Activated CD8-positive, alpha-beta memory T cell treated with anti-CD3 and anti-CD28 coated beads for 48 hours (primary cell): ENCODE measurements at places on chromosomes 2 and 18.

DNA sequence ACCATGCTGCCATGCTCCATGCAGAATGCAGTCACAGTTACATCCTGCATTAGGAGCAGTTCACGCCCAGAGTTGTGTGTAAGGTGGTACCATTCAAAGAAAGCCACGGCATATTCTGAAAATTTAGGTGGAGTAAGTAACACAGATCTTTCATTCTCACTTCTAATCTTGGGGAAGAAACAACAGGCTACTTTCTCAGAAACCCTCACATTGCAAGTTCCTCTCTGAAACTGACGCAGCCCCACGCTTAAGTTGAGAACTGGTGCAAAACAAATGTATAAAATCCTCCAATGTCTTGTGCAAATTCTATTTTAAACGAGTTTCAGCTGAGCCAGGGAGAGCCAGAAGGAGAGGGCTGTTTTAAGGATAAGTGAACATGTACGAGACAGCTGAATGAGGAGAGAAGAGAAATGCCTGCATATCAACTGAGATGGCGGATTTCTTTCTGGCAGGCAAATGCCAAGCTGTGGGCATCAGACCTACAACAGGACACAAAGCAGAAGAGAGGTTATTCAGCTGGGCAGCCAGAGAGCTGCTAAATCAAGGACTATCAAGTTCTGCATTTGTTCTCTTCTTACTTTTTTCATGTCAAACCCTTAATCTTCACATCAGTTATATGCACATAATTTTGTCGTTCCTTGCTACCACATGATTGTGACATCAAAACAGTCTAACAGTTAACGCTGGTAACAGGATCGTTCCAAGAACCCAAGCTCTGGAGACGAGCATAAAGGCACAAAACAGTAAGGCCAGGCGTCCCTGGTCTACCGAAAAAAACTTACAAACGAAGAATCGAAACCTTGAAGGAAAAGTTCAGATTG is 6.4 kb downstream of the ARL4C start:
- no peak for DNase-seq

- DNase-seq: no peak
Measured at GRCh38 chr2:98175811-98176210, 88.8 kb downstream of the VWA3B start.

GRCh38 chr2:212157012-212157411 is 381.6 kb downstream of the ERBB4 start:
- no peak for DNase-seq

DNA sequence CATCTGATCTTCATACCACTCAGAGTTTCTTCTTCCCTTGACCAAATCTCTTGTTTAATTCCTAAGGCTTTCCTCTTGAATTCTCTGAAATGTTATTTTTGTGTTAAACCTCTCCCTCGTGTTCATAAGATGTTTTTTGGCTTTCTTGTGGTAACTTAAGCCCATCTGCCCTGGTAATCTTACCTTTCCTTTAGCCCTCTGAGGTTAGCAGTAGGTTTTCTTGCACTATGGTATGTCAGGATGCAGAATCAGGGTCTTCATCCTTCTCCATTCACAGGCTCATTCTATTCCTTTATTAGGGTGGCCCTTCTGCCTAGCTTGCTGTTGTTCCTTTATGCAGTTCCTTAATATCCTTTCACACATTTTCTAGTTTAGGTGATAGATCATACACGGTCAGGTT is 24.1 kb downstream of the GIGYF2 start:
- no peak for DNase-seq

DNA sequence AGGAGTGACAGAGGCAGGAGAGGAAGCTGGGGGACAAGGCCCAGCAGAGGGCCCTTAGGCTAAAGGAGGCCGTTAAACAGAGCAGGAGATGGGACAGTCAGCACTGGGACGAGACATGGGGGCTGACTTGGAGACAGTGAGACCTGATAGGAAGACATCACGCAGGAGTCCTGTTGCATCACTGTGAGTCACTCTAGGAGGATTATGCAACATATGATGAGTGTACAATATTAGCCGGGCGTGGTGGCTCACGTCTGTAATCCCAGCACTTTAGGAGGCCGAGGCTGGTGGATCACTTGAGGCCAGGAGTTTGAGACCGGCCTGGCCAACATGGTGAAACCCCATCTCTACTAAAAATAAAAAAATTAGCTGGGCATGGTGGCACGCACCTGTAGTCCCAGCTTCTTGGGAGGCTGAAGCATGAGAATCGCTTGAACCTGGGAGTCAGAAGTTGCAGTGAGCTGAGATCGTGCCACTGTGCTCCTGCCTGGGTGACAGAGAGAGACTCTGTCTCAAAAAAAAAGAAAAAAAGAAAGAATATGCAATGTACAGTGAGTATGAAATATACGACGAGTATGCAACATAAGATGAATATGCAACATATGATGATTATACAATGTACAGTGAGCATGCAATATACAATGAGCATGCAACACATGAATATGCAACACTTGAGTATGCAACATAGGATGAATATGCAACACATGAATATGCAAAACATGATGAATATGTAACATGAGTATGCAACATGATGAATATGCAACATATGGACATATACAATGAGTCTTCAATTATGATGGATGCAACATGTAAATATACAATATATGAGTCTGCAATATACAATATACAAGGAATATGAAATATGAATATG is 83.3 kb upstream of the ID2 start:
- no peak for DNase-seq

- no peak for DNase-seq
Measured at GRCh38 chr2:170495896-170496295, 219.2 kb upstream of the SP5 start.

GRCh38 chr2:198706476-198707082 is 751.2 kb downstream of the SATB2 start:
- DNase-seq: no peak

- no peak for DNase-seq
Measured at GRCh38 chr18:32177530-32177929, 12.3 kb upstream of the MEP1B start.

GRCh38 chr2:108079736-108080135 is 93.4 kb downstream of the SLC5A7 start:
- DNase-seq: no peak

DNA sequence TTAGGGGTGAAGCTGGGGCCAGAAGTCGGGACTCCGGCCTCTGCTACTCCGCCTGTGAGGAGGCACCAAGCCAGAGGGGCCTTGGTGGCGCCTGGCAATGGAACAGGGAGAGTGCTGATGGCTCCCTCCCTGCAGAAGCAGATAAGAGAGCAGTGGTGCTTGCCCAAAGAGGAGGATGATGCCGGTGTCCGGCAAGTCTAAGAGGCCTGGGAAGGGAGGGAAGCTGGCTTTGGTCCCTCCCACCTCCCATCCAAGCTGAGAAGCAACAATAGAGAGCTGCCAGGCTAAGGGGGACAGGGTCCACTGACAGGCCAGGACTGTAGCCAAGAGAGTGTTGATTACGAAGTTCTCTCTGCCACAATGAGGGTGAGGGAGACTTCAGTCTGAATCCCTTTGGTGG is 479.5 kb downstream of the TNS1 start:
- DNase-seq: no peak

- DNase-seq: no peak
Measured at GRCh38 chr2:46082531-46083485, 214.4 kb upstream of the EPAS1 start.

- DNase-seq: no peak
Measured at GRCh38 chr2:221203125-221203524, 369.0 kb downstream of the EPHA4 start.

- DNase-seq: no peak
Measured at GRCh38 chr2:207156451-207157161, 9.1 kb downstream of the KLF7 start.

DNA sequence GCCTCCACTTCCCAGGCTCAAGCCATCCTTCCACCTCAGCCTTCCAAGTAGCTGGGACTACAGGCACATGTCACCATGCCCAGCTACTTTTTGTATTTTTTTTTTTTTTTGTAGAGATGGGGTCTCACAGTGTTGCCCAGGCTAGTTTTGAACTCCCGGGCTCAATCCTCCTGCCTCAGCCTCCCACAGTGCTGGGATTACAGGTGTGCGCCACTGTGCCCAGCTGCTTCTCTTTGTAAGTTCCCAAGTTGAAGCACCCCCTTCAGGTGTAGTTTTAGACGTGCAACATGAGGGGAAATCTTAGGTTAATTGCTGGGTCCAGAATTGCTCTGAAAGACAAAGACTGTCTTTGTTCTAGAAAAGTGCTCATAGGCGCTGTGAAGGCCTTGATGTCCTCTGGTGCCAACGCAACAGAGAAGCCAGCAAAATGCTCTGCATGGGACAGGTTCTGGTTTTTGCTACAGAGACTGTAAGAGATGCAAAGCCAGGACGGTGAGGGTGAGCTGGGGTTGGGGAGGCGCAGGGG is 46.6 kb downstream of the RRM2 start:
- no peak for DNase-seq

- no peak for DNase-seq
Measured at GRCh38 chr2:164479460-164479859, 141.8 kb downstream of the GRB14 start.
